Mesenteric fat pad (tissue), 1 donor: ENCODE measurements at places on chromosomes 16 and 17. TPM values are rescaled to one million over a fixed set of nuclear protein-coding genes. Genes with fewer than 3 reads are reported as not detected.

DNA sequence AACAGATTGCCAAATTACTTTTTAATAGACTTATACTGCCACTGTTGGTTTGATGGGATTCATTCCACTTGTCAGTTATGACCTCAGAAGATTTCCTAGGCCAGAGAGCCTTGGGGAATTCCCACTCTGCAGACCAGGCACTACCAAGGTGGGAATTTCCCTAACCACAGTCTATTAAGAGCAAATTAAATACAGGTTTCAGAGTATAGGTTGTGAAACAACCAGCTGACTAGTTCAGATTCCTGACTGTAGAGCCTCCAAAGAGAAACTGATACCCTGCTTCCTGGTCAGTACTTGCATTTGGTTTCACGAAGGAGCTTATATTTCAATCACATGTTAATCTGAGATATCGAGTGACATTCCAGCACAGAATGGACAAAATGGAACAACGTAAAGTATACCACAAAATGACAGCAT, 186.5 kb downstream of the STX8 start:
- DNase-seq = no peak

DNA sequence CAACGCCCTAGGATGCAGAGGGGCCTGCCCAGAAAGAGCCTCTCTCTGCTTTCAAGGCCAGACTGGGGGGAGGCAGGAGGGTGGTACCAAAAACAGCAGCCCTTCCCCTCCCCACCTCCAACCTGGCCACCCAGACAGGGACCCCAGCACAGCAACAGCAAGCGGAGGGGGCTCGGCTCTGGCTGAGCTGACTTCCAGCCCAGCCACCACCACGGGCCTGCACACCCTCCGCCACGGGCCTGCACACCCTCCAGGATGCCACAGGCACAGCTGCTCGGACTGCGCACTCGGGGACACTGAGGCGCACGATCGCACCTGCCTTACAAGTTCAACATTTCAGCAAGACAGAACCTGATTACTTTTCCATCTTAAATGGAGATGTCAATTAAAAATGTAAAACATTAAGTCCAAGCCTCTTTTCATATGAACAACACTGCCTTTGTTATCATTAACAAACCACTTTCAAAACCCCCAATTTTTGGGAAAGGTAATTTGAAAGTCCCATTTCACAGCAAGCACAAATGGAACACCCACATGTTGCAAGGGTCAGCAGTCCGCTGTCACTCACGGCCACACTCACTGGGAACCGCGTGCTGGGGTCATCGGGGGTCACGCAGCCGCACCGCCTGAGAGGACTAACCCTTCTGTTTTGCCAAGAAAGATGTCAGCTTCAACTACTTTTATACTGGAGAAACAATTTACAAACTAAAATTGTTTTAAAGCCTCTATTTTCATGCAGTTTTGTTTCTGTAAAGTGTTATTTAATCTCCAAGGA, 76.4 kb downstream of the ANKRD11 start:
- DNase-seq = no peak

GRCh38 chr16:76670125-76670857, 393.1 kb downstream of the CNTNAP4 start:
- DNase-seq = no peak

DNA sequence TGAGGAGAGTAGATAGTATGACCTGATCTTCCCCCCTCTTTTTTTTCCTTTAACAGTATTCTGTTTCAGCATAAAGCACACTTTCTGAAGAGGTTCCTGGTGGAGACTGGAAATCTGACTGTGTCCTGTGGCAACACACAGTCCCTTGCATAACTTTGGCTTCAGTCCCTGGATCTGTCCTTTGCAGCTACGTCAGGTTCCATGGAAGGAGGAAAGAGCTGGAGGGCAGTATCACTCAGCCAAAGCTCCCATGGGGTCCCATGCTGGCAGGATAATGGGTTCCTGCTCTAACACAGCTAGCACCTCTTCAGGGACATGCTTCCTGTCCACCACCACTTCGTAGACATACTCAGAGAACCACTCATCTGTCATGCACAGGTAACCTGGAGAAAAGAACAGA, 13.3 kb upstream of the SLC6A4 start:
- no peak for DNase-seq

Gene ALOX15B
- total RNA-seq = 2.9 TPM

DNA sequence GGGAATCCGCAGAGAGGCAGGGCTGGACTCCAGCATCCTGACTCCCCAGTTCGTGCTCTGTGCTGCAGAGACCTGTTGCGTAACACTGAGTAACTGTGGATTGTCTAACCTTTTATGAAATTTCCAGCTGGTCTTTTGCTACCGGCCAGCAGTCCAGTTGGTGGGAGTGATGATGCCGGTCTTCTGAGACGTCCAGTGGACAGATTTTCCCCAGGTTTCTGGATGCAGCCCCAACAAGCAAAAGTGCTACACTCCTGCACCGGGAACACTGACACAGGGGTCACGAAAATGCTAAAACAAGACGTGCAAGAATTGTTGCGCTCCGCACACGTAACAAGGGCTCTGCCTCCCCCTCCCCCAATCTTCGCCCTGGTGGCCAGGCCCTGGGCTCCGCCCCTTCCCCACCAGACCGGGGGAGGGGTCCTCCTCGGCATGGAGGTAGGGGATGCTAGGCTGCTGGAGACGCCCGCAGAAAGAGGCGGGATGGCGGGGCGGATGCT, 701 bp upstream of the MRC2 start:
- peak; percentile 82 for DNase-seq

DNA sequence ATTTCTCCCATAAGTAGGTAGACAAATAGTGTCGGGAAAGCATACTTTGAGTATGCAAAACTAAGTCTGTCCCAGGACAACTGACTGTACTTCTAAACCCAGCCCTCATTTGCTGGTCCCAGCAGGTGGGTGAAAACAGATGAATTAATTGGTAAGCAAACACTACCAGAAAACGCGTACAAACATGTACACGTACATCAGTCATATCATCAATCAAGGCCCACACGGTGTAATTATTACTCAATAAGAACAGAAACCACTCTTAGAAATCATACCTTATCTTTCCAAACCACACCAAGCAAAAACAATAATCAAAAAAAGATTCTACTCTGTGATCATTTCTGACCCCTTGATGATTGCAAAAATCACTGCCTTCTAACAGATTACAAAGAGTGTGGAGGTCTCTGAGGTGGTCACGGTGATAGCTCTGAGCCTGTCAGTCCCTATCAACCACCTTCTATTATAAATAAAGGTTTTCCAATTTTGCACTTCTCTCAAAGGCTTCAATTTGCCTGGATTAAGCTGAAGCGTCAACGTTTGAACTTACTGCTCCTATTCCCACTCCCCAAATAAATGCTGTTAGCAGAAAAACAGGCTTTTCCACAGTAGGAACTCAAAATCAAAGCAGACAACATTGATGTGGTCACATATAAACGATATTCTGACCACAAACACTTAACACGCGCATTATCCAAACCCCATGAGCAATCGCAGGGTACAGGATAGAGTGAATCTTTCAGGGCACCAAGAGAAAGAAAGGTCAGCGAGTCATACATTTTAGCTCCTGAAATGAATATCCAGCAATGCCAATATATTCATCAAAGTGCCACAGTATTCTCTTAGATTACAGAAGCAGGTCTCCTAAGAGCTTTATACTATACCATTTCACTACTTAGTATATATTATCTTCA, 211.9 kb downstream of the STX8 start:
- DNase-seq = no peak

GRCh38 chr17:57375040-57375769, 118.9 kb downstream of the MSI2 start:
- no peak for DNase-seq
